ENCODE measurements at places on chromosomes 7 and 10. TPM values are rescaled to one million over a fixed set of nuclear protein-coding genes. Genes with fewer than 3 reads are reported as not detected.

Gene GHRHR
- total RNA-seq: not detected

Gene PTPRE
- not detected for total RNA-seq

Gene VWC2
- not detected for total RNA-seq

Gene WDR86
- total RNA-seq: not detected

Gene TMEM72
- not detected for total RNA-seq

Gene HTR5A
- not detected for total RNA-seq

DNA sequence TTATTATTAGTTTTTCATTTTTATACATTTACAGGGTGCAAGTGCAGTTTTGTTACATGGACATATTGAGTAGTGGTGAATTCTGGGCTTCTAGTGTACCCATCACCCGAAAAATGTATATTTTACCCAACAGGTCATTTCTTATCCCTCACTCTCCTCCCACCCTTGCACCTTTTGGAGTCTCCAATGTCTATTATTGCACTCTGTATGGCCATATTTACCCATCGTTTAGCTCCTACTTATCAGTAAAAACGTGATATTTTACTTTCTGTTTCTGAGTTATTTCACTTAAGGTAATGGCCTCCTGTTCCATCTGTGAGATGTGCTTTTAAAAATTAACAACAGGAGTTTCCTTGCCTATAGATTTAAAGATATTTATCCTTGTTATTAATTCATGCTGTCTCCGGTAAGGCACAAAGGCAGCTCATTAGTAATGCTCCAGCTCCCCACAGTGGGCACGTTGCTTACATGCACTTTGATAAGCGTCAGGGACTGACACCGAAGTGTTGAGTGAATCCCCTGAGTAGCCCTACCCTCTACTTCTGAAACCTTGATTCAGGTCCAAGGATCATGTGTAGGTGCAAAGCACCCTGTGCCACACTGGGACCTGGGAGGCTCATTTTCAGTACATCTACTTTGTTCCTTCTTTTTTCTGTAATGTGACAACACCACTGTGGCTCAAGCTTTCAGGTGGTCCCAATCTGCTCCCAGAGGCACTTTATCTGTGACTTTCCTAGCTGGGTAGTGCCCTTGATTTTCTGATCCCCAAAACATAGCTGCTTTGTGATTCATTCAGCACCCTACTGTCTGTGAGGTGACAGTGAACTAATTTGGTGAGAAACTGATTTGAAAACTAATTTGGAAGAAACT lies 27.3 kb downstream of the HYAL4 start:
- no peak overlapping the region for H3K27ac ChIP-seq
- no peaks in the 10 kb centered on the region for H3K4me1 ChIP-seq
- peak; percentile 5 for DNase-seq
- H3K27me3 ChIP-seq: peaks cover 2% of the 10 kb centered on the region

DNA sequence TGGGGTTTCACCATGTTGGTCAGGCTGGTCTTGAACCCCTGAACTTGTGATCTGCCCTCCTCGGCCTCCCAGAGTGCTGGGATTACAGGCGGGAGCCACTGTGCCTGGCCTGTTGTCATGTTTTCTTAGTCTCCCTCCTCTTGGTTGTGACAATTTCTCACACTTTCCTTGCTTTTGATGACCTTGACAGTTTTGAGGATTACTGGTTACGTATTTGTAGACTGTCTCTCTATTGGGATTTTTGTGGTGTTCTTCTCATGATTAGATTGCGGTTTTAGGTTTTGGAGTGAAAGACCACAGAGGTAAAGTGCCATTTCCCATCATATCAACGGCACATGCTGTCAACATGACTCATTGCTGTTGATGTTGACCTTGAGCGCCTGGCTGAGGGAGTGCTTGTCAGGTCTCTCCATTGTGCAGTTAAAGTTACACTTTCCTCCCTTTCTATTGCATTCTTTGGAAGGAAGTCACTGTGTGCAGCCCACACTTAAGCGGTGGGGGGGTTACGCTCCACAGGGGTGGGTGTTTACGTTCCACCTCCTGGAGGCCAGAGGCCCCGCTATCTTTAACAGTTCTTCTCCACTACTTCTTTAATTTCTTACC lies 10.8 kb downstream of the NEURL1 start:
- peak; percentile 48 for DNase-seq
- no peak overlapping the region for H3K27ac ChIP-seq
- H3K4me1 ChIP-seq: peaks cover 7% of the 10 kb centered on the region
- H3K4me3 ChIP-seq: no peak overlapping the region

GRCh38 chr10:114631666-114632417 lies 26.2 kb downstream of the ABLIM1 start:
- no peaks in the 10 kb centered on the region for H3K36me3 ChIP-seq
- DNase-seq: no peak
- peaks cover 1% of the 10 kb centered on the region for H3K27me3 ChIP-seq
- peak overlapping the region; percentile 92 for H3K4me3 ChIP-seq

DNA sequence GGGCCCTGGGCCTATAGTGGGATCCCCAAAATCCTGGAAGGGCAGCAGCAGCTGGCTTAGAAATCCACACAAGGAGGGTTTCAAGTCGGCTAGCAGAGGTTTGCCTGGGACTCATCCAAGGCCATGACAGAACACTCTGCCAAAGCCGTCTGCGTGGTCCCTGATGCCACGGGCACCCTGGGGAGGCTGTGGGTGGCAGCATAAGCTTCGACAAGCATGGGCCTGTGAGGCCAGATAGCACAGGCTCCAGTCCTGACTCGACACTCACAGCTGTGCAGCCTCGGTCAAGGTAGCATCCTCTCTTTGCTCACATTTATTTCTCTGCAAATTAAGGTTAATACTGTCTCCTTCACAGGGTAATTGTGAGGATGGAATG lies 138.3 kb downstream of the JCAD start:
- no peak overlapping the region for H3K27ac ChIP-seq
- H3K4me3 ChIP-seq: no peak overlapping the region
- no peaks in the 10 kb centered on the region for H3K36me3 ChIP-seq
- peaks cover 60% of the 10 kb centered on the region for H3K27me3 ChIP-seq
- H3K4me1 ChIP-seq: no peaks in the 10 kb centered on the region

- H3K4me3 ChIP-seq: no peak overlapping the region
- peaks cover 4% of the 10 kb centered on the region for H3K36me3 ChIP-seq
- H3K4me1 ChIP-seq: peaks cover 46% of the 10 kb centered on the region
- H3K27me3 ChIP-seq: peaks cover 2% of the 10 kb centered on the region
- peak; percentile 4 for DNase-seq
- peak overlapping the region; percentile 11 for H3K27ac ChIP-seq
These were observed 96.1 kb upstream of the MKLN1 start for GRCh38 chr7:131231381-131232220.

DNA sequence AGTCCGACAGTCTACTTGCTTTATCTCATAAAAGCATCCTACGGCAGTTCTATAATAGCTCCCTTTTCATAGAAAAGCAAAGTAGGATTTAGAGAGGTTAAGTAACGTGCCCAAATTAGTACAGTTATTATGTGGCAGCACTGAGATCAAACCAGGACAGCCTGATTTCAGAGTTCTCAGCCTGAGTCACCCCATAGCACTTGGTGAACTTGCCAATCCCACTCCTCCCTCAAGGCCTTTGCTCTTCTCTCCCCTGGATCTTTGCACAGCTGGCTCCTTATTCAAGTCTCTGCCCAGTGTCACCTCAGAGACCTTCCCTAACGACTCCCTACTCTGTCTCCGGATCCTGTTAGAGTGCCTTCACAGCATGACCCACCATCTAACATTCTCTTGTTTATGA lies 438.0 kb upstream of the NFE2L3 start:
- H3K4me1 ChIP-seq: no peaks in the 10 kb centered on the region
- no peak for DNase-seq
- H3K27ac ChIP-seq: no peak overlapping the region
- H3K27me3 ChIP-seq: no peaks in the 10 kb centered on the region
- no peak overlapping the region for H3K4me3 ChIP-seq

GRCh38 chr10:84135836-84136235 lies 3.5 kb upstream of the GHITM start:
- peaks cover 15% of the 10 kb centered on the region for H3K4me1 ChIP-seq
- H3K27ac ChIP-seq: no peak overlapping the region
- H3K27me3 ChIP-seq: no peaks in the 10 kb centered on the region
- no peak overlapping the region for H3K4me3 ChIP-seq
- DNase-seq: no peak

GRCh38 chr7:356087-356486 lies 66.1 kb downstream of the FOXL3 start:
- peaks cover 6% of the 10 kb centered on the region for H3K36me3 ChIP-seq
- no peak overlapping the region for H3K4me3 ChIP-seq
- DNase-seq: no peak
- H3K4me1 ChIP-seq: no peaks in the 10 kb centered on the region
- no peak overlapping the region for H3K27ac ChIP-seq

- no peaks in the 10 kb centered on the region for H3K27me3 ChIP-seq
- no peaks in the 10 kb centered on the region for H3K36me3 ChIP-seq
- H3K4me3 ChIP-seq: no peak overlapping the region
These were observed 413.6 kb upstream of the PCDH15 start for GRCh38 chr10:55214608-55215007.

DNA sequence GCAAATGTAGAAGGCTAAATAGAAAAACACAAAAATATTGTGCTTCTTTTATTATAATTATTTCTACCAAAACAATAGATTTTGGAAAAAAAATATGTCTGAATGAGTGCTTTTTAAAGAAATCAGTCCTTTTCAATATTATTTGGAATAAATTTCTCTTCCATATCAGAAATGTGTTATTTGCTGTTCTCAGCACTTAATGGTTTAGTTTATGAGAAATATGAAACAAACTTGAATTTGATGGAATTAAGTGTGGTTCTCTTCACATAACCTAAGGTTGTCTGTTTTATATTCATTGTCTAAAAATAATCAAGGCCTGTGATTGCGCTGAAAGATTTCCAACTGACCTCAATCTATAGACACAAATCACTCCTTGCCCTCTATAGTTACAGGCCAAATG lies 203.0 kb downstream of the COBL start:
- H3K36me3 ChIP-seq: no peaks in the 10 kb centered on the region
- DNase-seq: no peak
- no peak overlapping the region for H3K4me3 ChIP-seq
- no peaks in the 10 kb centered on the region for H3K4me1 ChIP-seq
- H3K27me3 ChIP-seq: peaks cover 22% of the 10 kb centered on the region
- H3K27ac ChIP-seq: no peak overlapping the region

DNA sequence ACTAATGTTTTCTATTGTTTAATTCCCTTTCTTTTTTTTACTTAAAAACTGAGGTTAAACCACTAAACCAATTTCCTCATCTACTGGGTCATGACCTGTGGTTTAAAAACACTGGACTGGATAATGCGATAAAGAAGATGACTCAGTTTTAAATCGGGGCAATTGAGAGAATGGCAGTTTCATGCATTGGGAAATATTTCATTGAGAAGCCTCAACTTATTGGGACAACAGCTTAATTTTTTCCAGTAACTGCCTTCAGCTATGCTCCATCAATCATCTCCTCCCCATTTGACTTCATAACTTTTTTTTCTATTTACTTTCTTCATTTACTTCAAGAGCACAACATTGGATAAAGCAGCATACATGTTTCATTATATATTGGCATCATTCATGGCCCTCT lies 61.8 kb upstream of the MET start:
- peaks cover 23% of the 10 kb centered on the region for H3K27me3 ChIP-seq
- peaks cover 27% of the 10 kb centered on the region for H3K4me1 ChIP-seq
- H3K36me3 ChIP-seq: no peaks in the 10 kb centered on the region
- H3K4me3 ChIP-seq: no peak overlapping the region

- no peaks in the 10 kb centered on the region for H3K27me3 ChIP-seq
- DNase-seq: no peak
- no peaks in the 10 kb centered on the region for H3K36me3 ChIP-seq
- H3K4me1 ChIP-seq: no peaks in the 10 kb centered on the region
- no peak overlapping the region for H3K27ac ChIP-seq
These were observed 237.9 kb downstream of the ADARB2 start for GRCh38 chr10:1499359-1499957.

DNA sequence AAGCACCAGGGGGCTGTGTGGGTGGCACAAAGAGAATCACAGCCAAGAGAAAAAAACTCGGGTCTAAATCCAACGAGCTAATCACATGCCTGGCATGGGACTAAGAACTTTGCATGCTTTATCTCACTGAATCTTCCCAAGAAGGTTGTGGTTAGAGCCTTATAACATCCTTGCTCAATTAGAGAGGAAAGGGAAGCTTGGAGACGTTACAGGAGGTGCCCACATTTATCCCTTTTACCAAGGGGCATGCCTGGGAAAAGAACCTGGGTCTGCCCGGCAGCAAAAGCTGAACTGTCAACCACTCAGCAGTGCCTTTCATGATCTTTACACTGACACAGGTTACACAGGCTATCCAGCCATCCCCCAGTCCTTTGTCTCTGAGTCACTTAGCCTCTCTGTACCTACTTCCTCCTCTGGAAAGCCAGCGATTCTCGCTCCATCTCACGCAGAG lies 190.1 kb downstream of the PRPF18 start:
- peak overlapping the region; percentile 94 for H3K27ac ChIP-seq
- peaks cover 42% of the 10 kb centered on the region for H3K36me3 ChIP-seq
- peaks cover 71% of the 10 kb centered on the region for H3K4me1 ChIP-seq
- peak overlapping the region; percentile 50 for H3K4me3 ChIP-seq
- H3K27me3 ChIP-seq: peaks cover 3% of the 10 kb centered on the region

DNA sequence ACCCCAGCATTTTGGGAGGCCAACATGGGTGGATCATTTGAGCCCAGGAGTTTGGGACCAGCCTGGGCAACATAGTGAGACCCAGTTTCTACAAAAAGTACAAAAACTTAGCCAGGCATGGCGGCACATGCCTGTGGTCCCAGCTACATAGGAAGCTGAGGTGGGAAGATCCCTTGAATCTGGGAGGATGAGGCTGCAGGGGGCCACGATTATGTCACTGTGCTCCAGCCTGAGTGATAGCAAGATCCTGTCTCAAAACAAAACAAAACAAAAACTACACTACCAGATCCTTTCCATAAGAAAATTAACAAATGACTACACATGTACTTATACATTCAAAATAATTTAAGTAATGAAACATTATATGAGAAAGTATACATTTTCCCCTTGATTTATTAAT lies 116.4 kb upstream of the KLF6 start:
- H3K27ac ChIP-seq: no peak overlapping the region
- H3K4me3 ChIP-seq: no peak overlapping the region
- no peaks in the 10 kb centered on the region for H3K27me3 ChIP-seq

GRCh38 chr10:32149252-32149955 lies 93.2 kb upstream of the KIF5B start:
- H3K27me3 ChIP-seq: no peaks in the 10 kb centered on the region
- H3K4me1 ChIP-seq: peaks cover 35% of the 10 kb centered on the region
- DNase-seq: peak; percentile 72
- H3K4me3 ChIP-seq: peak overlapping the region; percentile 77

GRCh38 chr7:80231707-80232106 lies 97.1 kb downstream of the GNAI1 start:
- no peak overlapping the region for H3K4me3 ChIP-seq
- H3K4me1 ChIP-seq: peaks cover 31% of the 10 kb centered on the region
- no peaks in the 10 kb centered on the region for H3K27me3 ChIP-seq
- peak overlapping the region; percentile 57 for H3K27ac ChIP-seq
- no peaks in the 10 kb centered on the region for H3K36me3 ChIP-seq

GRCh38 chr7:81111358-81111757 lies 192.5 kb upstream of the SEMA3C start:
- no peaks in the 10 kb centered on the region for H3K27me3 ChIP-seq
- peak; percentile 91 for DNase-seq
- peak overlapping the region; percentile 5 for H3K27ac ChIP-seq
- H3K36me3 ChIP-seq: no peaks in the 10 kb centered on the region
- peaks cover 42% of the 10 kb centered on the region for H3K4me1 ChIP-seq
- peak overlapping the region; percentile 35 for H3K4me3 ChIP-seq
